Kidney (tissue), 22 donors: ENCODE measurements at places on chromosomes 2 and 18.
A peak's percentile ranks its signal among the peaks of the same experiment; 100 is the strongest.

DNA sequence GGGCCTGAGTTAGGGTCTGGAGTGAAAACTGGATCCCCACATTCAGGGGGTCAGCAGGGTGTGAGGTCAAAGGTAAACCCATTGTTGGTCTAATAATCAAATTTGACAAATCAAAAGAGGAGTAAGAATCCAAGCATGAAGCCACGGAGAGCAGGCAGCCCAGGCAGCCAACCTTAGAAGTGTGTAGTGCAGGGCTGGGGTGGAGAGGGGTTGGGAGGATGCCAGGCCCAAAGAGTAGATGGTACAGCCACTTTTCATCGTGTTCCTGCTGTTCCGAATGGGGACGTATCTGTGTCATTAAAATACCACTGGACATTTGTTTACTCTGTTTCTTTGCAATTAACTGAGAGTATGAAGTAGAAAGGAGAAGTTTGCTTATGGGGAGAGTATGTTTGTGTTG, 16.5 kb upstream of the SPTBN1 start:
- no peak for DNase-seq

DNA sequence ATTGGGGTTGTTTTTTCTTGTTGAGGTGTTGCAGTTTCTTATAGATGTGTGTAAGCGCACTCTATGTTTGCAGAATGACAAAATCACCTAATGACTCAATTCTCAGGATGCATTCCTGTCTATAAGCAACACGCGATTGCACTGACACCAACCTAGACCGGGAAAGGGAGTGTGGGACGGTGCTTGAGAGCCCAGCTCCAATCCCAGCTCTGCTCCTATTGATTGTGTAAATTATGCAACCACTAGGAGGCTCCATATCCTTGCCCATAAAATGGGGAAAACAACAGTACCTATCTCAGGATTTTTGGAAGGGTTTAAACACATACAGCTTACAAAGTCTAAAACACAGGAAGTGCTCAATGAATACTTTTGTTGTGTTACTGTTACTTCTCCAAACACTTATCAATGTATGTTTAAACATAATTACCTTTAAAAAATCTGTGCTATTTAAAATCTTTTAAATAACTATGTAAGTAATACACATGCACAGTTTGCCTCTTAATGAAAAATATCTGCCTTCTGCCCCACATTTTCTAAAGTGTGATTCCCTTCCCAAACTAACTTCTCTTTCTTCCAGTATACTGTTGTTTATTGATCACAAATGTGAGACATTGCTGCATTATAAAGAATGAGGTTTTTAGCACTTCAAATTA, 132.5 kb downstream of the SPHKAP start:
- no peak for DNase-seq

- no peak for DNase-seq
Observed at GRCh38 chr2:27977731-27978312, 87.3 kb downstream of the BABAM2 start.

DNA sequence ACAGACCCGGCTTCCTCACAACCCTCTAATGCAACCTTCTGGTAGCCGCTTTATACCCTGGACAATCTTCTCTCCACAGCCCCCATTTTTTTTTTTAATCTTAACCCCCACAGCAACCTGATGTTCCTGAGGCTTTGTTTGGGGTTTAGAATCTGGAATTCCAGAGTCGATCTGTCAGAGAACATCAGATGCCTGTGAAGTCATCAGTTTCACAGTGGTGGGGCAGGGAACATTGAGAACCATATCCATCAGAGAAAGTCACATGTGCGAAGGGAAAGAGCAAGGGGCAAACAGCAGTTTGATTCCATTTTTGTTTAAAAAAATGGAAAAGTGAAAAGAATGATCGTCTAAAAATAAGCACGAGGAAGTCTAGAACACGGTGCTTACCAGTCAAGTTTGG, 20.6 kb downstream of the NPAS2 start:
- DNase-seq, result no peak

DNA sequence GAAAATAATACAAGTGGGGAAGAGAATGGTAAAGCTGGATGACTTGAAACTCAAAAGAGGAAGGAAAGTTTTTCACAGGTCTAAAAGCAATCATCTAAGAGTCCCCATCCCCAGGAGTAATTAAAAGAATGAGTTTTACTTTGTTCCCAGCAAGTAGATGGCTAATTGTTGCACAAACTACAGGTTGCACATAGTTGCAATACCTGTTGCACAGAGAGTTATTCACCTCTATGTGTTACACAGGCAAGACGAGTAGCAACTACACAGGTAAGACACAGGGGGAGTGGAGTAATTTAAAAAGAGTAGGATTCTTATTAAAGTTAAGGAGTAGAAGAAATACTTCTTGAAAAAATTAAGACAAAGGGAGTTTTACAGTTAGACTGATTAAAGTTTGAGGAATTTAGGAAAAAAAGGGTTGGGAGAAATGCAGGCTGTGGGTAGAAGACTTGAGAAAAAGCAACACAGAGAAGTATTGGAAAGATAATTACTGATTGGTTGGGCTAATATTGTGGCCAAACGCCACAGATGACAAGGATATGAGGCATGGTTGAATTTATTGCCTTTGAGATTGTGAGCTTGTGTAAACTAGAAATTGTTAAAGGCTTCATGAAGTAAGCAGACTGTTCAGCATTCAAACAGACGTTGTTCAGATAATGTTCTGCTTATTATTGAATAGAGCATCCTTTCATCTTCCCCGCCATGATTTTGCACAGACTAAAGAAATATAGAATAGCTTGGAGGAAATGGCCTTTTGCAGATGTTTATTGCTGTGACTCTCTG, 699.3 kb downstream of the NR4A2 start:
- no peak for DNase-seq

DNA sequence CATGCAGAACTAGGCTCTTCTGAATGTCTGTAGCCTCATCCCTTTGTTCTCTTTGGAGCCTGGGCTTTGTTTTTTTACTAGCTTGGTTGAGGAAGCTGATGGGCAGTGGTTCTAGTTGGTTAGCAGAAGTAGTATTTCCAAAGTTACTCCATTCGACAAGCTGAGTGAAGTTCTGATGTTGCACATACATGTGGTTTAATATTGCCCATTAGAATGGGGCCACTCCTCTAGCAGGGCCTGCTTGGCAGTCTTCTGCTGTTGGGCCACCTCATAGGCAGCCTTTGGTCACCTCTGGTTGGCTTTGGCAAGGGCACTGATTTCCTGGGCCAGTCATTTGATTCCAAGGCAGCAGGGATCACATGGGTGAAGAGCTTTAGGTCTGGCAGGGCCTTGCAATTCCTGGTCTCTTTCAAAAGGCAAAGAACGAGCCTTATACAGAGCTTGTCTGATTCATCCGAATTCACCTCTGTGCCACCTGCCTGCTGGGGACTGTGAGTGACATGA, 2.5 kb downstream of the RPIA start:
- no peak for DNase-seq

- no peak for DNase-seq
Observed at GRCh38 chr2:127427376-127428056, 9.3 kb downstream of the PROC start.

- peak; percentile 17 for DNase-seq
Observed at GRCh38 chr18:48608581-48608980, 69.8 kb downstream of the CTIF start.
